A549 treated with DMSO at 1 μM for 4 hours (cell line): ENCODE measurements at places on chromosomes 3 and 15. TPM values are rescaled to one million over a fixed set of nuclear protein-coding genes. Genes with fewer than 3 reads are reported as not detected.

The SNTN gene
- not detected in 5 replicates for total RNA-seq

The PLS1 gene
- 10.9 to 17.6 TPM (median 14.9 TPM) in 5 replicates for total RNA-seq

The DUOXA2 gene
- not detected in 5 replicates for total RNA-seq

The EPB42 gene
- total RNA-seq: not detected in 5 replicates

The SRGAP3 gene
- 0.28 to 0.71 TPM (median 0.31 TPM) in 5 replicates for total RNA-seq

The SLC28A2 gene
- total RNA-seq: not detected in 5 replicates

The PRSS50 gene
- total RNA-seq: not detected in 5 replicates

The FANCD2OS gene
- total RNA-seq: not detected in 5 replicates
